ENCODE measurements at places on chromosomes 11 and 22.

GRCh38 chr11:6411594-6412031 is 7.3 kb downstream of the APBB1 start:
- no peak for DNase-seq

- DNase-seq, result no peak
Measured at GRCh38 chr11:111417011-111417765, 38.1 kb upstream of the POU2AF1 start.

DNA sequence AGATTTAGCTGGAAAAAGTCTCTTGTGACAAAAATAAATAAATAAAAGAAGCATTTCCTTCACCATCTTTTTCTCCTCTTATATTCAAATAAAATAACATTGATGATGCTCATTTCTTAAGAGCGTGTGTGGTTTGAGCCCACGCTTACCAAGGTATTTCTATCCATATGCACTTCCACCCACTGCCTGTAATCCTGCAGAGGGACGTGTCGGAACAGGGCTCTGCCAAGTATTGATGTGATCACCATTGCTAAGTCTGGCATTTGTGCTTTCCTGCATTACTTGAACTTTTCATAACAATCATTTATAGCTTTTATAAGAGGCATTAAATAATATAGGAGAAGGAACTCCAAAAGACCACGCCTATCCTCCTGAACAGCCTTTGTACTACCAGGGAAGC is 107.6 kb downstream of the SHANK2 start:
- no peak for DNase-seq

GRCh38 chr11:71191201-71191600 is 61.2 kb downstream of the SHANK2 start:
- DNase-seq, result no peak

GRCh38 chr11:59510941-59511589 is at the start of gene OR4D9:
OR4D9 (plus strand) TSS chr11:59511539; CDS start chr11:59514913, 3,374 bp downstream.
- no peak for DNase-seq

DNA sequence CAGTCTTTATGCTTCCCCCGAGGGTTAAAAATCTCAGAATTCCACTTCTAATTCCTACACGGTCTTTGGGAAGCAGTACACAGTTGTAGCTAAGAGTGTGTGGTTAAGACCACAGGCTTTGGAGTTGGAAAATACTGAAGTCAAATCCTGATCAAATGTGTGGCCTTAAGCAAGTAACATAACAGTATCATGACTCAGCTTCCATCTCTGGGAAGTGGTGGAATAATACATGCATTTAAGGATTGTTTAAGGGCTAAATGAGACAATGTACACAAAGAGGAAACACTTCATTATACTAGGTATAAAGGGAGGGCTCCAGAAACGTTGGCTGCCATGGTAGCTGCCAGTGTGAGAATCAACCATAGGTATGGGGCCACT is 71.5 kb downstream of the FAT3 start:
- no peak for DNase-seq

DNA sequence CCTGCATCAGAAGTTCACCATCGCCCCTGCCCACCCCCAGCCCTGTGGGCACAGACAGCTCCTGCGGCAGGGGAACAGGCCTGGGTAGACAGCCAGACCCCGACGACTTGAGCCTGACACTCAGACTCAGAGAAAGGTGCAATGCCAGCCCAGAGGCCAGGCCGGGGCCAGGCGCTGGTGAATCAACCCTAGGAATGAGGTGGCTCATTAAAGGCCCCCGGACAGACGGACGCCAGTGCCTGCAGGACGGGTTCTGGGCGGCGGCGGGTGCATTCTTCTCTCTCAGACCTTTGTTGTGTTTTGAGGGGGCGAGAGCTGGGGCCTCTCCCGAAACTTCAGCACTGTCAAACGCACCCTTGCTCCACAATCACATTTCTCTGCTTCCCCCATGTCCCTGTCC is 5.6 kb downstream of the OVOL1 start:
- no peak for DNase-seq

DNA sequence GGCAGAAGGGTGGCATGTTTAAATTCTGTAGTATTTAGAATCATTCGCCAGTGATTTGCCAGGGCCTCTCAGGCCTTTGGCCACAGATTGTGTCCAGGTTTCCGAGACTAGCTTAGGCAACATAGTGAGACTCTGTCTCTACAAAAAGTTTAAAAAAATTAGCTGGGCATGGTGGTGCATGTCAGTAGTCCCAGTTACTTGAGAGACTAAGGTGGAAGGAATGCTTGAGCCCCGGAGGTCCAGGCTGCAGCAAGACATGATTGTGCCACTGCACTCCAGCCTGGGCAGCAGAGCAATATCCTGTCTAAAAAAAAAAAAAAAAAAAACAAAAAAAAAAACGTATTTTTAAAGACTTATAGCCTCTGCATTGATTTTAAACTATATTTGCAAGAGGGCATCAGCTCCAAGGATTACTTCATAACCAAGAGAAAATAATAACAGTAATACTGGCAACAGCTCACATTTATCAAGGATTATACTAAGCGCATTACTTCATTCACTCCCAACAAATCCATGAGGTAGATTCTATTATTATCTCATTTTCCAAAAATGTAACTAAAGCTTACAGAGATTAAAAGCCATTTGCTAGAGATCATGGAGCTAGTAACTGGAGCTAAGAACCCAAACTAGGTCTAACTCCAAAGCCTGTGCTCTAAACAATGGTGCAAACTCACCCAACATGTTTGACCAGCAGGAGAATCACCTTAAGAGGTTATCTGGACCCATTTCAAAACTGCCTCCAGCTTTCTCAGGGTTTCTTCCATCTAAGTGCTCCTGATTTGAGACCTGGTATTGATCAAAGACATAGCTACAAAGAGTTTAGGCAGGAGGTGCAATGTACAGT is 32.6 kb upstream of the SLC6A5 start:
- no peak for DNase-seq

GRCh38 chr11:102410382-102410784 is 42.2 kb downstream of the TMEM123 start:
- DNase-seq, result no peak

DNA sequence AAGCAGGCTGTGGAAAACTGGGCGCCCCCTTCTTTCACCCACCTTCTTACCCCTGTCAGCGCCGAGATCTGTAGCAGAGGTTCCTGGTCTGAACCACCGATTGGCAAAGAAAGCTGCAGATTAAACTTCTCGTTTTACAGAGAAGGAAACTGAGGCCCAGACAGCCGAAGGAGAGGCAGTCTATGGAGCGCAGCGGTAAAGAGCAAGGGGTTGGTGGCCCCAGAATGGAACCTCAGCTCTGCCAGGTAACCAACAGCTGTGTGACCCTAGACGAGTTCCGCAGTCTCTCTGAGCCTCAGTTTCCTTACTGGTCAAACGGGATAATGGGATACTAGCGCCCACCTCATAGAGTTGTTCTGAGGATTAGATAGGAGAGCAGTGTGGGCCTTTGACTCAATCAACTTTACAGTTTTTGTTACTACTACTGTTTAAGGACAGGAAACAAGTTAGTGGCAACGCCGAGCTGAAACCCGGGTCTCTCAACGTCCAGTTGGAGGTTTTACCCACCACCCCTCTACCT is 3.1 kb upstream of the WT1 start:
- DNase-seq, result no peak

GRCh38 chr11:3147257-3147619 is 17.9 kb downstream of the OSBPL5 start:
- DNase-seq, result no peak

DNA sequence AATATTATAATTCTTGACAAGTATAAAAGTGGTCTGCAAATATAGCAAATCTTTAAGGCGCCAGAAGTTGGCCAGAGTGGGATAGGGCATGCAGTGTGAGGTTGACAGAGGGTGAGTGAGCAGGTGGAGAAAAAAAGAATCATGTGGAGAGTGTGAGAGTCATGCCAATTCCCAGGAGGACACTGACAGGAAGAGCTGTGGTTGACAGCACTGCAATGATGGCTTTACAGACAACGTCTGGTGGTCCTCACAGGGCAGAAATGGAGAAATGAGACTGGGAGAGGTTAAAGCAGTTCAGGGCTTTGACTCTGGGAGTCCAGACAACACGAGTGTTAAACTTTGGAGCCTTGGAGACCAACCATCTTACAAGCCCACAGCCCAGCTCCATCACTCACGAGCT is 34.9 kb downstream of the SERPIND1 start:
- no peak for DNase-seq

DNA sequence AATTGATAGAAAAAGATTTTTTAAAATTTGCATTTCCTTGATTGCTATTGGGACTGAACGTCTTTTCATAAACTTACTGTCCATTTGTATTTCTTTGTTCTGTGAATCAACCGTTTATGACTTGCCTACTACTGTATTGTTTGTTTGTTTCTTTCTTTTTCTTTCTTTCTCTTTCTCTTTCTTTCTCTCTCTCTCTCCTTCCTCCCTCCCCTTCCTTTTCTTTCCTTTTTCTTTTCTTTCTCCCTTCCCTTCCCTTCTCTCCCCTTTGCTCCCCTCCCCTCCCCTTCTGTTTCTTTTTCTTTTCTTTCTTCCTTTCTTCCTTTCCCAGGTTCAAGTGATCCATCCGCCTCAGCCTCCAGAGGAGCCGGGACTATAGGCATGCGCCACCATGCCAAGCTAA is 46.9 kb downstream of the NF2 start:
- no peak for DNase-seq

DNA sequence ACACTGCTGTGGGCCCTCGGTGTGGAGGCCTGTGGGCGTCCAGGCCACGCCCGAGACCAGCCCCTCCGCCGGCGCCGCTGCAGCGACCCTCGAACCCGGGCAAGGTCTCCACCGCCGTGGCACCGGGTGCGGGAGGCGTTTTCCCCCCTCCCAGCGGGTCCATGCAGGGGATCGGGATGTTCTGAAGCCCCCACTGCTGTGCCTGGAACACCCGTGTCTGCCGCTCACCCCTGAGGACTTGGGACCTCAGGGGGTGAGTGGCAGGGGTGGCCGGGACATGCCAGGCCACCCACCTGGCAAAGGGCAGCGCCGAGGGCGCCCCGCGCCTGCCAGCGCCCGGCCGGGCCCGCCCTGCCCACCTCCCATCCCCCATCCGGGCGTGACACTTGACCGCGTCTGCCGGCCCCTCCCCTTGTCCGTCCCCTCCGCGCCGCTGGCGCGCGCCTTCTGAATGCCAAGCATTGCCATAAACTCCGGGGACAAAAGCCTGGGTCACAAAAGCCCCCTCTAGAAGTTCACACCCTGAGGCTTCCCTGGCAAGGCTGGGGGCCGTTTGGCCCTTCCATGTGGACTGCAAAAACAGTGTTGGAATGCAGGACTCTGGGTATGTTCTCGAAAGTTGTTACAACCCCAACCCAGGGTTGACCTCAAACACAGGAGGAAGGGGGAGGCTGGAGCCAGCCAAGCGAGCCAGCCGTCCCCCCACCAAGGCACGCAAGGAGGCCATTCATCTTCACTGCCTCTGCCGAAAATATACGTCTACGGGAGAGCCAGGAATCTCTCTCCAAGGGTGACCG is 819 bp upstream of the KCNQ1OT1 start:
- DNase-seq, result no peak

GRCh38 chr11:108402241-108402640 is 65.1 kb downstream of the C11orf65 start:
- DNase-seq, result no peak
